Aorta (tissue), 5 donors: ENCODE measurements at places on chromosomes 4 and X.
A peak's percentile ranks its signal among the peaks of the same experiment; 100 is the strongest.

GRCh38 chr4:174061026-174061425 lies 222.4 kb downstream of the FBXO8 start:
- DNase-seq = no peak
- H3K27ac ChIP-seq = no peak overlapping the region
- H3K27me3 ChIP-seq = no peaks in the 10 kb centered on the region
- H3K4me3 ChIP-seq = no peak overlapping the region

GRCh38 chr4:165539801-165540200 lies 161.0 kb downstream of the CPE start:
- no peak overlapping the region for H3K27ac ChIP-seq
- no peaks in the 10 kb centered on the region for H3K27me3 ChIP-seq
- no peaks in the 10 kb centered on the region for H3K36me3 ChIP-seq
- no peak overlapping the region for H3K4me3 ChIP-seq

DNA sequence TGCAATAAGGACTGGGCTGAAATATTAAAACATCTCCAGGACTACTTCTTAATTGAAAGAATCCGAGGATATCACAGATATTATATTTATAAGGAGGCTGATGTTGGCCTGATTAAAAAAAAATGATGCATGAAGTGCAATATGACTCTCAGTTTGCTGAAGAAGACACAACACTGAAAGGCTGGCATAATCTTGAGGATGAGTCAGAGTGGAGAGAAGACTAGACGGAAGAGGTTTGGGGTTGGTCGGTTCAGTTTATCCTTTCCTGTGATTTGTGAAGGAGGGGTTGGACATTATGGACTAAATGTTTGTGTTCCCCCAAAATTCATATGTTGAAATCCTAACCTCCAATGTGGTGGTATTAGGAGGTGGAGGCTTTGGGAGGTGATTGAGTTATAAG lies 170.3 kb downstream of the CORIN start:
- no peak overlapping the region for H3K4me3 ChIP-seq
- H3K27ac ChIP-seq = no peak overlapping the region
- DNase-seq = no peak
- H3K36me3 ChIP-seq = no peaks in the 10 kb centered on the region

GRCh38 chr4:141635736-141636081 lies 674 bp upstream of the IL15 start:
- H3K27me3 ChIP-seq = no peaks in the 10 kb centered on the region
- H3K4me3 ChIP-seq = peak overlapping the region; percentile 97
- H3K27ac ChIP-seq = no peak overlapping the region

DNA sequence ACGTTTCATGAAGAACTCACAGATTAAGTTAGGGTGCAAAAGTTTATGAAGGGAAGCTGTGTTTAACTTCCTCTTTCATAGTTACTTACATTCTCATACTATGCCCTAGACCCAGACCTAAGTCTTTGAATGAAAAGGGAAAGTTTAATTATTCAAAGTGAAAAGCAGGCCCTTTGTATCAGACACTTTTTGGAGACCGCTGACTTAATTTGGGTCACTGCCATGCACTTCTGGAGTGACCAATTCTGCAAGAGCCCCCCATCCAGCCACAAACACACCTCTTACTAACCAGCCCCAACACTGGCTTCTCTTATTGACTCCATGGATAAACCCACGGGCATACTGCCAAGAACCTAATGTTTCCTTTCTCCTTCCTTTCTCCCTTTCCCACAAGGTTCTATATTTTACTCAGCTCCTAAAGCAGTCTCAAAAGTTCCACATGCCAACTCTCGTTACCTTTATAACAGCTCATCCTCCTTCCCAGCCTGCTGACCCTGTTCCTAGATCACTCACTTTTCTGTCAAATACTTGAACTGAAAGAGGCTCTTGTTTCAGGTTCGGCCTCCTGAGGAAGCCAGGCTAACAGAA lies 34.5 kb downstream of the ABCE1 start:
- DNase-seq = no peak
- H3K36me3 ChIP-seq = peaks cover under 1% of the 10 kb centered on the region
- no peaks in the 10 kb centered on the region for H3K4me1 ChIP-seq
- no peak overlapping the region for H3K4me3 ChIP-seq
- H3K27me3 ChIP-seq = no peaks in the 10 kb centered on the region

GRCh38 chrX:16953606-16954211 lies 7.3 kb downstream of the REPS2 start:
- no peak overlapping the region for H3K27ac ChIP-seq
- no peaks in the 10 kb centered on the region for H3K36me3 ChIP-seq
- H3K4me1 ChIP-seq = no peaks in the 10 kb centered on the region
- H3K4me3 ChIP-seq = no peak overlapping the region
- no peaks in the 10 kb centered on the region for H3K27me3 ChIP-seq
- DNase-seq = no peak

DNA sequence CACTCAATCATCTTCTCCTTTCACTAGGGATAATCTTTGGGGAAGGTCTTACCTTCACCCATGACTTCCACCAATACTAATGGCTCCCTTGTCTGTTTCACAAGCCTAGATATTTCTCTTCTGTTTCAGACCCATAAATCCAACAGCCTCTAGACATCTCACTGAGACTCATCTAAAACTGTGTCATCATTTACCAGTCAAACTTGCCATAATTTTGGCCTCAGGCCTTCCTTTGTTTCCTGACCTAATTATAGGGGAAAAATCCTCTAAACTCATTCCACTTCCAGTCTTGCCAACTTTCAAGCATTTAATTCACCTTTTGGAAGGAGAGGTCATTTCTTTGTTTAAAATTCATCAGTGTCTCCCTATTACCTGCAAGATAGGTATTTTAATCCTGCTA lies 181.0 kb upstream of the CNKSR2 start:
- no peak overlapping the region for H3K4me3 ChIP-seq
- no peaks in the 10 kb centered on the region for H3K27me3 ChIP-seq
- H3K4me1 ChIP-seq = no peaks in the 10 kb centered on the region

GRCh38 chr4:103372002-103372558 lies 173.9 kb upstream of the CENPE start:
- peaks cover 2% of the 10 kb centered on the region for H3K27me3 ChIP-seq
- no peaks in the 10 kb centered on the region for H3K4me1 ChIP-seq
- no peak for DNase-seq
- H3K4me3 ChIP-seq = no peak overlapping the region
- no peaks in the 10 kb centered on the region for H3K36me3 ChIP-seq

DNA sequence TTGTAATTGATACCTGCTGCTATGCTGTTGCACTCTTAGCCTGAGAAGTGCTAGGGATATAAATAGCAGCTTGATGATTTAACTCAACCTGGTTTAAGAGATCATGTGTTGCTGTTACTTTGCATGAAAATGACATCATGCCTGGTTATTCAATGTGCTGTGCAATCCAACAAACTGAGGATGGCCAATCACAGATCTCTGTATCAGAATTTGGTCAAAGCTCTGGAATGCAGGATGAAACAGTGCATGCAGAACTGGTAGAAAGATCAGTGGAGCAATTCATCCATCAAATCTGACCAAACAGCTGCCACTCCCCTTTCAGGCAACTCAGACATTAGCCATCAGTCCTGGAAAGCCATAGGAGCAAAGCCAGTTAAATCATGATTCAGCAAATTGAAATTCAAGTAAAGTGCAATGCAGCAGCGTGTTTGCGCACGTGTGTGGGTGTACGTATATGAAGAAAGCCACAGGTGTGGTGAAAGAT lies 160.3 kb upstream of the RASGEF1B start:
- no peak for DNase-seq
- H3K27me3 ChIP-seq = no peaks in the 10 kb centered on the region
- H3K4me3 ChIP-seq = no peak overlapping the region
- no peaks in the 10 kb centered on the region for H3K36me3 ChIP-seq
- no peak overlapping the region for H3K27ac ChIP-seq

DNA sequence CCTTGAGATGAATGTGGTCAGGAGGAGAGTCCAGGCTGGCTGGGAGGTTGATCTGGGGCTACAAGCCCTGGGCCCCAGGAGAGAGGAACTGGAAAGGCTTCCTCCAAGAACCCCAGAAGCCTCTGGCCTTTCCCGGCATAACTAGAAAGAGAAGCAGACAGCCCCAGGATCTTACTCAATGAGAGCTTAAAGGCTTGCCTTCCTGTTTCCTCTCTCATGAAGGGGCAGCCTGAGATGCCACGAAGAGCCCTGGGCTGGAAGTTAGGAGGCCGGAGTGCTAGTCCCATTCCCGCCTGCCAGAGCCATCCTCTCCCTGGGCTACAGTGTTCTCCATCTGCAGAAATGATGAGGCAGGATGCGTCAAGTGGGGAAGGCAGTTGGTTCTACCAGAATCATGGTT lies 20.1 kb upstream of the XPNPEP2 start:
- H3K36me3 ChIP-seq = no peaks in the 10 kb centered on the region
- no peaks in the 10 kb centered on the region for H3K27me3 ChIP-seq
- no peak for DNase-seq
- H3K27ac ChIP-seq = no peak overlapping the region

DNA sequence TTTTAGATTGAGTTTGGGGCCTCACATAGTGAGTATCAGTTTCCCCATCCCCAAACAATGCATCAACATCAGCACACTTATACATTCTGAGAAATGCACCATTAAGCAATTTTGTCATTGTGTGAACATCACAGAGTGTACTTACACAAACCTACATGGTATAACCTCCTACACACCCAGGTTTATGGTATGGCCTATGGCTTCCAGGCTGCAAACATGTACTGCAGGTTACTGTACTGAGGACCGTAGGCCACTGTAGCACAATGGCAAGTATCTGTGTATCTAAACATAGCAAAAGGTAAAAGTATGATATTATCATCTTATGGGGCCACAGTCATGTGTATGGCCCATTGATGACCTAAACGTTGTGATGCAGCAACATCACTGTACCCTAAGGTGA lies 7.7 kb downstream of the IRF2 start:
- no peak overlapping the region for H3K4me3 ChIP-seq
- no peaks in the 10 kb centered on the region for H3K27me3 ChIP-seq
- H3K27ac ChIP-seq = no peak overlapping the region
- peaks cover 3% of the 10 kb centered on the region for H3K4me1 ChIP-seq

DNA sequence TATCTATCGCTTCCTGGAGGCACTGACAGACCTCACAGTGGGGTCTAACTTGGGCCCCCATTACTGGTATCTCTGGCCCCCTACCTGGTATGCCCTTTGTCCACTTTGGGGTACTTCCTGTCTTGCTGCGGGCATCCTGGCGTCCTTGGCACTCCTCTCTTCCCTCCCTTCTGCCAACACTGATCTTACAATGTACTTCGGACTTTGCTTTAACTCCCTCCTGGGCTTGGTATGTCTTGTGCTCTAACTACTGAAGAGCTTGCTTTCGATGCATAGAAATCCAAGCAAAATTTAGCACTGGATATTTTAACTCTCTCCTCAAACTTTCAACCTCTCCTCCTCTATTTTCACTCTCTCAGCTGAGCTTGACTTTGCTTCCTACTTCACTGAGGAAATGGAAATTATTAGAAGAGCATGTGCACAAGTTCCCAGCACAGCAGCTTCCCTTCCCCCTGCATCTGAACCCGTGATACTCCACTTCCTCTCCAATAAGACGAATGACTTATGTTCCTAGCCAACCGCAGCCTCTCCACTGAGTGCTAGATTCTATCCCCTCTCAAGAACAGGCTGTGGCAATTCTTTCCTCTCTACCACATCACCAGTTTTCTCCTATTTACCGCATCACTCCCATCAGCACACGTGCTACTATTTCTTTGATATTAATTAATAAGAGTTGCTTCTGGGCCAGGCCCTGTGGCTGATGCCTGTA lies 52.9 kb downstream of the SUPT20HL2 start:
- no peaks in the 10 kb centered on the region for H3K27me3 ChIP-seq
- H3K27ac ChIP-seq = no peak overlapping the region
- DNase-seq = peak; percentile 81
- H3K36me3 ChIP-seq = no peaks in the 10 kb centered on the region
- no peak overlapping the region for H3K4me3 ChIP-seq

GRCh38 chr4:107069049-107069448 lies 32.9 kb upstream of the DKK2 start:
- no peaks in the 10 kb centered on the region for H3K36me3 ChIP-seq
- no peak overlapping the region for H3K4me3 ChIP-seq
- no peak for DNase-seq

DNA sequence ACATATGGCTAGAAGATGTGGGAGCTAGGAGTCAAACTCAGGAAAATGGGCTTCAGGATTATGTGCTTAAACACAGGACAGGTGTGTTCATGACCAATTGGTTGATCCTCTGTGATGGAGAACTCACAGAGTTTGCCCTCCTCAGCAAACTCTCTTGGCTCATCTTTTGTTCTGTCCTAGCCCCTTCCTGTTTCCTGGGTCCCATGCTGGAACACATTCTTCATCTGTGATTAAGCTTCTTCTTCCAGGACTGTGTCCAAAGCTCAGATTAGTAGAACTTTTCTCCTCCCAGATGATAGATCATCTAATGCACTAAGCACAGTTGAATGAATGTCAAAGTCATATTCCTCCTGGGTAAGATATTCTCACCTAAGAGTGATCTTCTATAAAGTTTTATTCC lies 38.8 kb upstream of the TCEANC start:
- no peaks in the 10 kb centered on the region for H3K27me3 ChIP-seq
- no peak for DNase-seq
- no peaks in the 10 kb centered on the region for H3K4me1 ChIP-seq
- H3K36me3 ChIP-seq = no peaks in the 10 kb centered on the region
- H3K27ac ChIP-seq = no peak overlapping the region

DNA sequence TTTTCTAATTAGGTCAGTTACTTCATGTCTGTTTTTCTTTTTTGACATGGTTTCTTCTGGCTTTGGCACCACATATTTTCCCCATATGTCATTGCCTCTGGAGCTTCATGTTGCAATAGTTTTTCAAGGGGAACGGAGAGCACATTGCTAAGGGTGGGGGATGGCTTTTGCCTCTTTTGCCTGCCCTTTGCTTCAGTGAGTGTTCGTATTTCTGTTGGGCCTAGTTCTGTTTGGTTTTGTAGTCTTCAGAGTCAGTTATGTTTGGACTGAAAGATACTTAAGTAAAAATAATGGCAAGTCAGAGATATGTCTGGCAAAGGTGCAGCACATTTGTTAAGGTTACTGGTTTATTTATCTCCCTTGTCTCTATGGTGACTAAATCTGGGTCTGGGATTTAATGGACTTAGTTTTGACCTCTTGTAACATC lies 29.1 kb downstream of the FHL1 start:
- H3K27ac ChIP-seq = no peak overlapping the region
- no peaks in the 10 kb centered on the region for H3K27me3 ChIP-seq
- H3K4me1 ChIP-seq = peaks cover 7% of the 10 kb centered on the region
- H3K4me3 ChIP-seq = no peak overlapping the region
- no peak for DNase-seq
